ENCODE measurements at places on chromosomes 3 and 15.
A peak's percentile ranks its signal among the peaks of the same experiment; 100 is the strongest.

GRCh38 chr3:24136624-24137310 is 191.7 kb downstream of the NR1D2 start:
- ATAC-seq = no peak

DNA sequence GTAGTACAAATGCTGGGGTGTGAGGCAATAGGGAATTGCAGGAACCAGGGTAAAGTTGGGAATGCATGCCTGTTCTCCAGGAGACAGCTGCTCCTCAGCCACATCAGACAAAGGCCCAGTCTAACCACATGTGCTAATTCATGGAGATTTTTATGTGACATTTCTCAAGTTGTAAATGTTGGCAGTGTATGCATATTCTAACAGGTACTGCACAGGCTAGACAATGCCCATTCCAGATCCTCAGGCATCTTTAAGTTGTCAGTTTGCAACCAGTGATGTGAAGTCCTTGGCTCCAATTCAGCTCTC is 84.9 kb downstream of the EEFSEC start:
- ATAC-seq = peak; percentile 32

DNA sequence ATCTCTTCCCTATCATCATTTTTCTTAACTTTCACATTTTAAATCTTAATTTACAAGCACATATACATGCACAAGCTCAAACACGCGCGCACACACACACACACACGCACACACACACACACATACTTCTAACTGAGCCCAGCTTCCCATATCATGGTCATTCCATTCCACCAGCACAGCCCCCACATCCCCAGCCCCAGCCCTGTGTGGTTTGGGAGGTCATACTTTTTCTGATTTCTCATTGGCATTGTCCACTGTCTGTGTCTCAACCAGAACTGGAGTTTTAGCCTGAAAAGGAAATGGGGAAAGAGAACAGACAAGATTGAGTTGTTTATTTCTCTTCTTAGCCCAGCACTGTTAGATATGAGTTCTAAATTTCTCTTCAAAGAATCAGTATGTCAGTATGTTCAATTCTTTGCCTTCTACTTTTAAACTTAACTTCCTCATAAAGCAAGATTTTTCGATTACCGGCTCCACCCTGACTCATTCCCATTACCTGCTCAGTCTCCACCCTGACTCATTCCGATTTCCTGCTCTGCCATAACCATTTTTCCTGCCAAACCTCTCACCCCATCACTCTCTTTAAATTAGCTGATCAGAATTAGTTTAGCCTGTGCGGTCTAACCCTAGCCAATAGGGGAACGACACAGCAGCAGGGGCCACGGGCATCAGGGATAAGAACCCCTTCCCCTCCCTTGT is 6.4 kb downstream of the IQCF1 start:
- ATAC-seq = no peak

GRCh38 chr3:54424292-54424691 is 301.9 kb downstream of the CACNA2D3 start:
- no peak for ATAC-seq

DNA sequence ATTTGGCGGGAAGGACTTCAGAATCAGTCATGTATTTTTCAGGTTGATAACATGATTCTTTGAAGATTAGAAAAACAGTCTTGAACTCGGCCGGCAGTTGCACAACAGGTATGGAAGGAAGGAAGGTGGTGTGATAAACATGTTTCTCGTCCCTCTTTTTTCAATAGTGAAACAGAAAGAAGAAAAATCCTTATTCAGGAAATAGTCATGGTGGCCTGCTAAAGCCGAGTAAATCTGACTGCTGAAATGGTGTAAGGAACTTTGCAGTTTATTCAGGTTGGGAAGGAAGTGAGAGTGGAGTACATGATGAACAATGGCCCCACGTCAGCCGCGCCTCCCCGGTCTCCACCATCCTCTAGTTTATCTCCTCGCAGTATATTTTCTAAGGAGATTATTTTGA is 6.7 kb downstream of the RASGRP1 start:
- no peak for ATAC-seq

GRCh38 chr3:25419251-25419650 is 8.8 kb upstream of the RARB start:
- no peak for ATAC-seq

DNA sequence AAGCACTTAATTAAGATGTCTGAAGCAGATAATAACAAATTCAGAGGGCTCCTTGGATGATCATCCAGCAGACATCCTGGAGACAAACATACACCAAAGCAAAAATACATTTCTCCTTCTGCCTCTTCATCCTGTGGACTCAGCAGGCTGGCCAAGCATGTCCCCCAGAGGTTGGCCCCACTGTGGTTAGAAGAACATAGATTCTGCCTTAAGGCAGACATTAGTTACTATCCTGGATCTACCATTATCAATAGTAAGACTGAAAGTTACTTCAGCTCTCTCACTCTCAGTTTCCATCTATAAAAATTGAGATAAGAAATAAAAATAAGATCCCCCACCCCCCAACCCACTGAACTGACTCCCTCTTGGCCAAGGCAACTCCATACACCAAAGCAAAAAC is 28.6 kb upstream of the TGFBR2 start:
- ATAC-seq = no peak

DNA sequence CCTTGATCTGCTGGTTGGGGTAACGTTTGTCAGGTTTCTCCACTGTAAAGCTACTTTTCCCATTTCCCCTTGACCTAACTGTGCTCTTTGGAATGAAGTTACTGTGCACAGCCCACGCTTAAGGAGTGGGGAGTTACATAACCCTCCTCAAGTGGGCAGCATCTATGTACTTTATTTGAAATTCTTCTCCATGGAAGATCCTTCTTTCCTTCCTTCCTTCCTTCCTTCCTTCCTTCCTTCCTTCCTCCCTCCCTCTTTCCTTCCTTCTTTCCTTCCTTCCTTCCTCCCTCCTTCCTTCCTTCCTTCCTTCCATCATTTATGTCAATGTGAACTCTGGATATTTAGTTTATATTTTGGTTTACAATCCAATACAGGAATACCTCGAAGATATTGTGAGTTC is 77.1 kb upstream of the TRA2B start:
- ATAC-seq = no peak

DNA sequence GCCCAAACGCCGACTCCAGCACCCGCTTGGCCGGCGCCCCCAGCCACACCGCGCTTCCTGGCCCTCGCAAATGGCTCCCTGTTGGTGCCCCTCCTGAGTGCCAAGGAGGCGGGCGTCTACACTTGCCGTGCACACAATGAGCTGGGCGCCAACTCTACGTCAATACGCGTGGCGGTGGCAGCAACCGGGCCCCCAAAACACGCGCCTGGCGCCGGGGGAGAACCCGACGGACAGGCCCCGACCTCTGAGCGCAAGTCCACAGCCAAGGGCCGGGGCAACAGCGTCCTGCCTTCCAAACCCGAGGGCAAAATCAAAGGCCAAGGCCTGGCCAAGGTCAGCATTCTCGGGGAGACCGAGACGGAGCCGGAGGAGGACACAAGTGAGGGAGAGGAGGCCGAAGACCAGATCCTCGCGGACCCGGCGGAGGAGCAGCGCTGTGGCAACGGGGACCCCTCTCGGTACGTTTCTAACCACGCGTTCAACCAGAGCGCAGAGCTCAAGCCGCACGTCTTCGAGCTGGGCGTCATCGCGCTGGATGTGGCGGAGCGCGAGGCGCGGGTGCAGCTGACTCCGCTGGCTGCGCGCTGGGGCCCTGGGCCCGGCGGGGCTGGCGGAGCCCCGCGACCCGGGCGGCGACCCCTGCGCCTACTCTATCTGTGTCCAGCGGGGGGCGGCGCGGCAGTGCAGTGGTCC is 3.5 kb downstream of the ISLR2 start:
- ATAC-seq = no peak

GRCh38 chr15:62344806-62345539 is 179.9 kb upstream of the C2CD4B start:
- ATAC-seq = peak; percentile 84

DNA sequence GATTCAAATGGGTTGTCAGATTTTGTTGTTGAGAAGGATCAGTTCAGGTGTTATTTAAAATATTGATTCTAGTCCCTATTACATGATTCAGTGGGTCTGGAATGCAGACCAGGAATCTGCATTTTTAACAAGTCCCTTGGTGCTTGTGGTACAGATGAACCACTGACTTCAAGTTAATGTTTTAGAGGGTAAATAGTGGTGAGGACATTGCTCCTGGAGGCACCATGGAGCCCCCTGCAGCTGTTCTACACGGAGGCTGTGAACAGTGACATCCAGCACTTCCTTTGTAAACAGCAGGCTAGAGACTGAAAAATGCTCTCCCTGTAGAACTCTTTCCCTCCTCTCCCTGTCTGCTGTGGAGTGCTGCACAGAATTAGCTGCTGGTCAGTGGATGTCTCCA is 4.8 kb upstream of the FSIP1 start:
- ATAC-seq = no peak

DNA sequence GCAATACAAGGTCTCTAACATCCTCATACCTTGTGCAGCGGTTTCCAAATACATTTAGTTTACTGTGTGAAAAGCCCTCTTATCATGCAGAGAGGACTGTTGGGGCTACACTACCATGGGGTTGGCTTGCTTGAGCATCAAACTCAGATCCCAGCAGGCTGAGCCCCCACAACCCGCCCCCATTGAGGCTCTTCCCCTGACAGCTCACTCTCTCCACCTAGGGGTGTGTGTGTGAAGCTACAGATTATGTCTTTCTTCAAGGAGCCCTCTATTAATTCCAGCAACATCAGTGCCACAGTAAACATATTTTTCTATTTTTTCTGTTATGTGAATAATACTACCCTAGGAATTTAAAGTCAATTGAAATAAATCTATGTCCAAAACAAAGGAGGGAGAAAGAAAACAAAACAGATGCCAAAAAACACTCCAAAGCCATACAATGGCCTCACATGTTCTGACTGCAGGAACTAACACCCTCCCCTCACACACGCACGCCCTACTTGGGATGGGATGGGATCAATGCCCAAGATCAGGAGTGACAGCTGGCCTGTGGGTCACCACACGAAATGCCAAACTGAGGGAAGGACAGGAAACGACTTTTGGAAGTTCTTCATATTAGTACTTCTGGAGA is 14.7 kb downstream of the TM4SF4 start:
- peak; percentile 82 for ATAC-seq

DNA sequence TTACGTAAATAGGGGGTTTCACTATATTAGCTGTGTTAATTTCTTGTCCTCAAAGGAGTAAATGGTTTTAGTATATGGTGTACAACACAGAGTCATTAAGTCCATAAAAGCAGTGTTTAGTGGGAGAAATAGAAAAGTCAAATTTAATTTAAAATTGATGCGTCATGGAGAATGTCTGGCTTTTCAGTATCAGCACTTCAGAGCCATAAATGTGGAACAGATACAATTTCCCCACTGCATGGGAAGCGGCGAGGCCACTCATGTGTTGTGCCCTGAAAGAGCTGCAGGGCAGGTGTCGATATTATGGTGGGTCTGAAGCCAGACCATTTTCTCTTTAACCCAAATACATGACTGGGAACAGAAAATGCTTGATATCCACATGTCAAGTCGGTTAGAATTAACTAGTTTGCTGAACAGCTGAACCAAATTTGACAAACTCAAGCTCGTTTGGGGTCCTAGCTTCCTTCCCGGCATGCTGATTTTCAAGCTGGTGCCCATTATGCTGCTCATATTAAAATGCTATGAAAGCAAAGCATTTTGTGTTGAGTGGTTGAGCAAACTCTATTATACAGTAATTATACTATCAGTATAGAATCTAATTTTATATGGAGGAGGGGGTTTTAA is 364.6 kb upstream of the TBL1XR1 start:
- ATAC-seq = peak; percentile 46

GRCh38 chr3:11734-12133 is 184.8 kb upstream of the CHL1 start:
- peak; percentile 81 for ATAC-seq

- no peak for ATAC-seq
These were observed 78.1 kb downstream of the OXNAD1 start for GRCh38 chr3:16343101-16343500.

- no peak for ATAC-seq
These were observed 42.2 kb downstream of the ZBTB11 start for GRCh38 chr3:101634591-101635196.

DNA sequence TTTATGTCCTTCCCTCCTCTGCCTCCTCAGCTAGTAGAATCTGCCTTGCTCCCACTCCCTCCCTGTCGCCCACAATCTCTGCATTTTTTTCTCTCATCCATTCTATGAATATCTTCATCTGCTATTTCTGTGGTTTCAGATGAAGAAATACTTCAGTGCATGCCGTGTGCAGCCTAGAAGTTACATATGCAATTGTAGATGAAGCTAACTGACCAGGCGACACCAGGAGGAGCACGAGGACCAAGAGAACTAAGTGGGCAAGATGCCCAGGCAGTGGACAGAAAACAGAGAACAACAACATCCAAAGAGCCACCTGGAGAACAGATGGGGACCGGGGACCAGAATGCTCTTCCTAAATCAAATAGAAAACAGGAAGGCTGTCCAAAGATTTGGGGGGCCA is 121.4 kb upstream of the ATP11B start:
- no peak for ATAC-seq

GRCh38 chr3:193780810-193781478 is 187.9 kb downstream of the OPA1 start:
- ATAC-seq = peak; percentile 92

- peak; percentile 6 for ATAC-seq
These were observed 78.0 kb downstream of the CPN2 start for GRCh38 chr3:194272861-194273742.

GRCh38 chr15:93372865-93373223 is 283.8 kb upstream of the RGMA start:
- ATAC-seq = no peak

DNA sequence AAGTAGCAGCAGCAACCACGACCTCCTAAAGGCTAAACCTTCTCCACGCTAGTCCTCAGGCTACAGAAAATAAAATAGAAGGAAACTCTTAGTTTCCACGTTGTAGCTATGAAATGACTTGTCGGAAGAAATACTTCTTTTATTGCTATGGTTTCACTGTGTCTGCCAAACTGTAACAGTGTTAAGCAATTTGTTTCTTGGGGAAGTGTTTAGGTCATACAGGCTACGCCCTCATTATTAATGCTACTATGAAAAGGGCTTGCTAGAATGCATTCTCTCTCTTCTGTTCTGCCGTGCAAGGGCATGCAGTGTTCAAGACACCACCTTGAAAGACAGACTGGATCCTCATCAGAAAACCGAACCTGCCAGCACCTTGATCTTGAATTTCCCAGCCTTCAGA is 462.7 kb downstream of the PLOD2 start:
- no peak for ATAC-seq

DNA sequence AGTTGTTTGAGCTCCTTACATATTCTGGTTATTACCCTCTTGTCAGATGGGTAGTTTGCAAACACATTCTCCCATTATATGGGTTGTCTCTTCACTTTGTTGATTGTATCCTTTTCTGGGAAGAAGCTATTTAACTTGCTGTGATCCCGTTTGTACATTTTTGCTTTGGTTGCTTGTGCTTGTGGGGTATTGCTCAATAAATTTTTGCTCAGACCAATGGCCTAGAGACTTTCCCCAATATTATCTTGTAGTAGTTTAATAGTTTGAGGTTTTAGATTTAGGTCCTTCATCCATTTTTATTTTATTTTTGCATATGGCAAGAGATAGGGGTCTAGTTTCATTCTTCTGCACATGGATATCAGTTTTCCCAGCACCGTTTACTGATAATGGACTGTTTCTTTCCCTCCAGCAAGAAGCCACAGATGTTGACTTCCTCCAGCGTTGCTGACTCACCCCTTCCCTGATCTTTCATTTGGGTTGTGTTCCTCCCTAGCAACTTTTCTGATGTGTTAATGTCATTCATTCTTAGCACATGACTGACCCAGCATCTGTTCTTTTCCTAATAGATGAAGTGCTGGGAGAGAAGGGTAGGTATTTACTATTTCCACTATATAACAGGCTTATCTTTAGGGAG is 166.7 kb upstream of the SGO1 start:
- ATAC-seq = no peak

Data from SK-N-SH treated with all-trans-retinoic acid at 6 μM for 48 hours (cell line).